Right atrium auricular region (tissue), 2 donors: ENCODE measurements at places on chromosomes 1 and 21. TPM values are rescaled to one million over a fixed set of nuclear protein-coding genes. Genes with fewer than 3 reads are reported as not detected.

- DNase-seq: no peak
Observed at GRCh38 chr1:32273391-32274208, 18.3 kb upstream of the HDAC1 start.

OR10J1 gene
- total RNA-seq: not detected

DNA sequence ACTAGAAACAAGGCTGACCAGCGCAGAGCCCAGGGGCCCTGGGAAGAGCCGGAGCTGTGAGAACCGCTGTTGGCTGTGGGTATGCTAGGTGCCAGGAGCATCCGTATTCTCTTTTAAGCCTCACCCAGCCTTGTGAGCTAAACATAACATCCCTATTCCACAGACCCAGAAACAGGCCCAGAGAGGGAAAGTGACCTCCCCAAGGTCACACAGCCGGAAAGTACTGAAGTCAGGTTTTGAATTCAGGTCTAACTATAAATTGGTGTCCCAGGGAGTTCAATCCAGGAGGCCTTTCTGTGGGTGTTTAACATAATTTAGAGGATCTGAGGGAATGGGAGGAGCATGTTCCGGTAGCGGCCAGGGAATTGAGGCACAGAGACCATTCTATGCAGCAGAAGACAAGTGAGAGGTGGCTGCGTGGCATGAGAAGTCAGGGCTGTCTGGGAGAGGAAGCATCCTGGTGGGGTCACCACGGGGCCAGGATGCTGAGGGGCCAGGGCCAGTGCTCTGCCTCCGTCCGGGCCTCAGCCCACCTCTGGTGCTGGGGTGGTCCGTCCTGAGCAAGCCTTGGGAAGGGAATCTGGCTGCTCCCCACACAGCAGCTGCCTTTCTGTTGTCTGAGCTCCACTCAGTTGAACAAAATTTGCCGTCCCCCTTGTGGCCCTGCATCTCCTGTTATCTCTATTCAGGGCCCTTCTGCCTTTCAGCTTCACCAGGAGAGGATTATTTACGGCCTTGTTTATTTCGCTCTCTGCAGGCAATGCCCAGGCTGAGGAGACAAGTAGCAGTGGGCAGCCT is 338.8 kb upstream of the VAMP3 start:
- no peak for DNase-seq

BARHL2 gene
- not detected for total RNA-seq

IFI6 gene
- 40.2 TPM for total RNA-seq

SPEN gene
- total RNA-seq: 32.9 TPM

DNA sequence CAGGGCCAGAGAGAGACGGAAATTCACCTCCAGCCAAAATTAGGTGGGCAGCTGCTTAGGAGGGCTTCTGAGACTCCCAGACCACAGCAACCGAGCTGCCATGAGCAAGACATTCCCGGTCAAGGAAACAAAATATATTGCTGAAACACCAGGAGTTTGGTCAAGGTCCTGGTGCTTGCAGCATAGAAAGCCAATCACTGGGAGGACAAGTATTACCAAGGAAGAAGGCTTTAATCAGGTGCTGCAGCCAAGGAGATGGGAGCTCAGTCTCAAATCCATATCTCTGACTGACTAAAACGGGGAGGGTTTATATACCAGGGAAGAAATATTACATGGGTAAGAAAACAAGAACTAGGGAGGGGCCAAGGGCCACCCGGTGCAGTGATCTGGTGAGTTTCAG is 18.8 kb upstream of the TMEM125 start:
- DNase-seq: no peak

GRCh38 chr1:222546548-222547259 is 1.2 kb downstream of the HHIPL2 start:
- peak; percentile 71 for DNase-seq

ANKRD65 gene
- total RNA-seq: 2.2 TPM

BTBD8 gene
- 6.5 TPM for total RNA-seq

DNA sequence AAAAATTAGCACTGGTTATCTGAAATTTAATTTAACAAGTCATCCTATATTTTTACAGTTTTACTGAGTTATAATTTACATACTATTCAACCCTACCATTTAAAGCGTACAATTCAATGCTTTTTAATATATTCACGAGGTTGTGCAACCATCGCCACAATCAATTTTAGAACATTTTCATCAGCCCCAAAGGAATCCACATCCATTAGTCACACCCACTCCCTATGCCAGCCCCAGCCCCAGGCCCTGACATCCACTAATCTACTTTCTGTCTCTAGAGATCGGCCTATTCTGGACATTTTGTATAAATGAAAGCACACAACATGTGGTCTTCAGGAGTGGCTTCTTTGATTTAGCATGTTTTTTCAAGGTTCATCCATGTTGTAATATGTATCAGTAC is 134.7 kb downstream of the PSMG1 start:
- no peak for DNase-seq

DNA sequence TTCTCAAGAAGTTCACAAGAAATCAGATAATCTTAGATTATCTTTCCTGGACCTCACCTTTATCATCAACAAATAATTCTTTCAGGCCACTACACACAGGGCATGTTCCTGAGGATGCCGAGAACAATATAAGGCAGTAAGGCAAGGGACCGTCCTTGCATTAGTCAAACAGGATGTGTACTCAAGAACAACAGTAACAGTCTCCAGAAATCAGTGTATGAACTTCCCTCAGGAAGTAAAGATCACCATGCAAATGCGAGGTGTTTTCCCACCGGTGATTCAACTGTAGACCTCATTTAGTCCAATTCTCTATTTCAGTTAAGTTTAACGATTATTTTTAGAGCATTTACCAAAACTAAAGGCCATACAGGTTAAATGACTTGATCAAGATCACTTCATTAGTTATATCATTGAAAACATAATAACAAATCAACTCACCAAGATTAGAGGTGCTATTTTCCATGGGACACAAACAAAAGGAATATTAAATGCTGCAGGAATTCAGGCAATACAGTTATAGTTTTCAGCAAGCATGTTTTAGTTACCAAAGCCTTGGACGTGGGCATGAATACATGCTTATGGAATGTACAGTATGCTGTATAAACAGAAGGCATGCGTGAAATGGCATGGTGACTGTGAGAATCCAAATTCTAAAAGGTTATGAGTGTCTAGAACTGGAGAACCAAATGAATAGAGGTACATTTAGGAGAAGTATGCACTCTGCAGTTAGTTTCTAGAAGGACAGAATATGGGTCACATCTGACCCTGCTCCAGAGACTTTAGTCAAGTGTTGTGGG is 145.2 kb downstream of the TNR start:
- DNase-seq: no peak

LCE1D gene
- not detected for total RNA-seq

SAMD13 gene
- total RNA-seq: 0.59 TPM

DNA sequence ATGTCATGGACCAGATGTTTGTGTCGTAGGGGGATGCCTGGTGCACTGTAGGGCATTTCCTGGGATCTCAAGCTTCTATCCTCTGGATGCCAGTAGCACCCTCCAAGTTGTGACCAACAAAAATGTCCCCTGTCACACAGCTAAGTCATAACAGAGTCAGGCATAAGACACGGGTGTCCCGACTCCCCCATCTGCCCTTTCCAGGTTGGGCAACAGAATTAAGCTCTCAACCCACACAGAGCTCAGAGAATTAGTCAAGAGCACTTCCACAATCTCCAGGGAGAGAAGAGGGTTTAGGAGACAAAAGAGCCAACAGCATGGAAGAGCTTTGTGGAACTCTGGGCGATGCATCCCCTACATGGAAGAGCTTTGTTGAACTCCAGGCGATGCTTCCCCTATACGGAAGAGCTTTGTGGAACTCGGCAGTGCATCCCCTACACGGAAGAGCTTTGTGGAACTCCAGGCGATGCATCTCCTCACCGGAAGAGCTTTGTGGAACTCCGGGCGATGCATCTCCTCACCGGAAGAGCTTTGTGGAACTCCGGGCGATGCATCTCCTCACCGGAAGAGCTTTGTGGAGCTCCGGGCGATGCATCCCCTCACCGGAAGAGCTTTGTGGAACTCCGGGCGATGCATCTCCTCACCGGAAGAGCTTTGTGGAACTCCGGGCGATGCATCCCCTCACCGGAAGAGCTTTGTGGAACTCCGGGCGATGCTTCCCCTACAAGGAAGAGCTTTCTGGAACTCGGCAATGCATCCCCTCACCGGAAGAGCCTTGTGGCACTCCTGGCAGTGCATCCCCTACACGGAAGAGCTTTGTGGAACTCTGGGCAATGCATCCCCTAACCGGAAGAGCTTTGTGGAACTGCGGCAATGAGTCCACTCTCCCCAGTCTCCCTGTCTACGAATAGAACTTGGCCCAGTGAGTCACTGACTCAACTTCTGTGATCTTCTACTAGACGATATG is 422.7 kb downstream of the KIF26B start:
- DNase-seq: no peak

DNA sequence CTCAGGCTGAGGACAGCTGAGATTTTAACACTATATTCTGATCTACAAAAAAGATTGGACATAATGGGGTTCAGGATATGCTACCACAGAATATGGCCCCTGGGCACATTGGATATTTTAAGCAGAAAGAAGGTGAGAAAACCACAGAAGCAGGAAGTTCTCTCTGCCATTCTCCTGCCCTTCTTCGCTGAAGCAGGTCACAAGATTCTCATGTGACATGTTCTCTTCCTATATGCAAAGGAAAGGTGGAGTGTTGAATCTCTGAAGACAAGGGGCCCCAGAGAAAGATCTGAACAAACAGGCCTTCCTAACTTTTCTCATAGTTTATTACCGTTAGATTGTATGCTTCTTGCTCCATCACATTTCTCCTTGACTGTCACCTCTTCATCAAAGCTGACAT is 285.7 kb downstream of the S1PR1 start:
- DNase-seq: no peak

- no peak for DNase-seq
Observed at GRCh38 chr1:23869051-23869450, 961 bp upstream of the FUCA1 start.

RGS7 gene
- not detected for total RNA-seq

DNA sequence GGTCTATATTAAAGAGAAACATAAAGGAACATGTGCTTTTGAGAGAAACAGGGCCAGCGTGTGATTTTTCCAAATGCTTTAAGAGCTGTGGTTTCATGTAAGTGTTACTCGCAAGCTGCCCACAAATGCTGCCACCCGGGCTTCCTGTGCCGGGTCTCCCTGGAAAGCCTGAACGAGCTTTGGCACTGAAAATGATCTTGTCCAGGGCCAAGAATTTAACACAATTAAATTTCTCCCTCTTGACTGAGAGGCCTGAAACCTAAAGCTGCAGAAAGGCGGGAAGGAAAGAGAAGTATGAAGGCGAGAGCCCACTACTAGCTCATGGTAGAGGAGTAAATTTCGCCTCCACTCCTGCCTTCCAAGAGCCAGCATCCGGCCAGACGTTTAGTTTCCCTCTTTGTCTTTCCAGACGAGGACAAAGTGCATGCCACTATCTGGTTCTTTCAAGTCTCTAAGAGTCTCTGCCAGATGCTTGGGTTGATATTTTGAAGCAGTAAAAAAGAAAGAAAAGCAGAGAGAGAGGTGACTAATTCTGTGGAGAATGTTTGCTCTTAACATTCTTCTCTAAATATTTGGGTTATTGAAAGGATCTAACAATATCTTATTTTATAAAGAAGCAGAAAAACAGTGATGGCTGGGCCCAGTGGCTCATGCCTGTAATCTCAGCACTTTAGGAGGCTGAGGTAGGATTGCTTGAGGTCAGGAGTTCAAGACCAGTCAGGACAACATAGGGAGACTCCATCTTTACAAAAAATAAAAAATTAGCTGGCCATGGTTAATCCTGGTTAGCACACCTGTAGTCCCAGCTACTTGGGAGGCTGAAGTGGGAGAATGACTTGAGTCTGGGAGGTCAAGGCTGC is 100.0 kb upstream of the HNRNPU start:
- DNase-seq: no peak

DNA sequence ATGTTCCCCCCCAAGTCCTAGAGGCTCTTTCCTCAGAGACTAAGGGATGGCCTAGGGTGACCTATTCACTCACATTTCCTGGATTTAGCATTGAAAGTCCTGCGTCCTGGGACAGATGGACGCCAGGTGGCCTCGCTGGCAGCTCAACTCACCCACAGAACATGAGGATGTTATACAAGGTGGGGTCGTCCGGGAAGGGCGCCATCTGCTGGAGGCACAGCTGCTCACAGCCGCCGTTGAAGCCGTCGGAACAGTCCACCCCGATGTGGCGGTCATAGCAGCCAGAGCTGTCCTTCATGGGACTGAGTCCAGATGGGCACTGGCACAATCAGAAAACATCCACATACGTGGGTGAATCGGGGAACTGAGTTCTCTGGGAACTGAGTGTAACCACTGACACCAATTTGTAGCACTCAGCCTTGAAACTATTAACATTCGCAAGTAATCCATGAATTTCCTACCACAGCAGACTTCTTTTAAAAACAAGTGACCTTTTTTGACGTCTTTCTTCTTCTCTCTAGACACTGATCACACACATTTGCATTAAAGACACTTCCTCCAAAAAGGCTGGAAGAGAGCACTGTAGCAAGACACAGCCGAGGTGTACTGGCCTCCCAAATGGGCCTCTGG is 215.4 kb downstream of the ASTN1 start:
- DNase-seq: no peak

DNA sequence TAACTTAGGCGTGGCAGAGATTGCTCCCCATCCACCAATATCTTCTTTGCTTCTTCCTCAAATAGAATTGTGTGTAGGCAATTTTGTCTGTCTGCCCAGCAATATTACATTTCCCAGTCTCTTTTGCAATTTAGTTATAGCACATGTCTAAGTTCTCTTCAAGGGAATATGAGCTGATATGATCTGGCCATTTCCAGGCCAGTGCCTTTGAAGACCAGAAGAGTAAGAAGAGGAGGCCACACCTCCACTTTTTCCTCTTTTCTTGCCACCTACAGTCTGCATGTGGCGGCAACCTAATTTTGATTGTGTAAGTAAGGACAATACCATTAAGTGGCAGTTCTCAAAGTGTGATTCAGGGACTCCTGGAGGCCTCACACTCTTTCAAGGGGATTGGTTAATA is 6.3 kb upstream of the RSBN1 start:
- DNase-seq: no peak

GRCh38 chr1:228846952-228847351 is 111.7 kb downstream of the RHOU start:
- no peak for DNase-seq

DNA sequence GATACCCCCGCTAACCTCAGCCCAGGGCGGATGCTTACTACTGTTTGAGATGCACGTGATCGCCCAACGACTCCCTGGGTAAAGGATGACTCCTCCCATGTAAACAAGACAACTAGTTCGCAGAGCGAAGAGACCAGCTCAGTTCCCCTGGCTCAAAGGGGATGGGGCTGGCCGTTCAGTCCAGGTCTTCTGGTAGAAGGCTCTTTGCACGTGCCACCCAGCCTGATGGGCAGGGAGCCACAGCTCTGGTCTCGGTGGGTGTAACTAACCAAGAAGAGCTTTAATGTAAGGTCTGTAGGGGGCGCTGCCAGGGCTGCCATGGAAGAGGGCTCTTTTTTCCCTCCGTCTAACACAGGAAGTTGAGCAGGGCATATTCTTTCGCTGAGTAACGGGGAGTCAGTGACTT is 49.4 kb upstream of the PARP1 start:
- DNase-seq: no peak

DNA sequence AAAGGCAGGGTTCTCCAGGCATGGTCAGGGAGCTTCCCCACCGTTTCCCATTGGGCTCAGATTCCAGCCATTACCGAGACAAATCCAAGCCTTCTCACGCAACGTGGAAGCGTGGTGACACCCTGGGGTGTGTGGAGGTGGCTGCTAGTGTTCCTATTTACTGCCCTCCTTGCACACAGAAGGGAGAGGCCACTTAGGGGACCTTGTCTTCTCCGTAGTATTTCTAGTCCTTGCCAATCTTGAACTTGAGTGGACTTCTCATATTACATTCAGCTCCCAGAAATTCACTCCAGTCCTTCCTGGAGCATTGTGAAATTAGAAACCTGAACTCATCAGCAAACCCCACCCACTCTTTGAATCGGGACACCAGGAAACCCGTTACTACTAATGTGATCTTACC is 131.6 kb downstream of the AJAP1 start:
- DNase-seq: no peak
